Spleen (tissue), 13 donors: ENCODE measurements at places on chromosomes 16 and 17. TPM values are rescaled to one million over a fixed set of nuclear protein-coding genes. Genes with fewer than 3 reads are reported as not detected.

The SSTR5 gene
- total RNA-seq, result not detected

The UTS2R gene
- 0.60 TPM for total RNA-seq

The CISD3 gene
- 17.9 TPM for total RNA-seq

- no peak for DNase-seq
Measured at GRCh38 chr17:75006653-75007052, 5.8 kb upstream of the MRPL58 start.

- DNase-seq, result no peak
Measured at GRCh38 chr17:33240362-33240761, 52.7 kb downstream of the ASIC2 start.

DNA sequence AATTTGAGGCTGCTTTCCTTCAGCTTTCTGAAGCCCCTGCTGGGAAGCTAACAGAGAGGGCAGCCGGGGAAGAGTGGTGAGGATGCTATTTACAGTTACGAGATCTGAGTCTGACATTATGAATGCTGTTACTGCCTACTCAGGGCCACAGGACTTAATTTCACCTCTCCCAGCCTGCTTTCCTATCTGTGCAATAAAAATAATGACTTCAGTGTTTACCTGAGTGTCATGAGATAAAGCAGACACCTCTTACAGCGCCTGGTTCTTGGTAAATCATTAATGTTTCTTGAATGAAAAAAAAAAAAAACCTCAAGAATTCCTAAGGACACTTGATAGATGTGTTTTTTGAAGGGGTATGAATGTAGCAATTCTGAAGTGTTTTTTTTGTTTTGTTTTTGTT, 24.2 kb upstream of the CPHXL start:
- no peak for DNase-seq
